Neuronal stem cell (in vitro differentiated cells): ENCODE measurements at places on chromosomes 1 and 21.

DNA sequence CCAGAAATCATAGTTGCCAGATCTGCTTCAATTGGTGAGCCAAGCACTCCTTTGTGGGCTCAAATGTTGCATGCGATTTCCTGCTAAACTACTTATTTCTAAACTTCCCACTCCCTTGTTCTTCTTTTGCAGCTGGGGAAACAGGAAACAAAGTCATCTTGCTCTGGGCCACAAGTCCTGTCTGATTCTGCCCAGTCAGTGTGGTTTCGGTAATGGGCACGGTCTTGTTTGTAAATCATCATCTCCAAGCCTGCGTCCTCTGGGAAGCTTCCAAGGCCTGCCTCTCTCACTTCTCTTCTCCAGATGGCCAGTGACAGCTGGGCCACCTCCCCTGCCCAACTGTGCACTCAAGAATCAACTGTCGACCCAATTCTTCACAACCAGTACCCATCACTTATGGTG is 4.4 kb downstream of the S100A8 start:
- DNase-seq = no peak

DNA sequence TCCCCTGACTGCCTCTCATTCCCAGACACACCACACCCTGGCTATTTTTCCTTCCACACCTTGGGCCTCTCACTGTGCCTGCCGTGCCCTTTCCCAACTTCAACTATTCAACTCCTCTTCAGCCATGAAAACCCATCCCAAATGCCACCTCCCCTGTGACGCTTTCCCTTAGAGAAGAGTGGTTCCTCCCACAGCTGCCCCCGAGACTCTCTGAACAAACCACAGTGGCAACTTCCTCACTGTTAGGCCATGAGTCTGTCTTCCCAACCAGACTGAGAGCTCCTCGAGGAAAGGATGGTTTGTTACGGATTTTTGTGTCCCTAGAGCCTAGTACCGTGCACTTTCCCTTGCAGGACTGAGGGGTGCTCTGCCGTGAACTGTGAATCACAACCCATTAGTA is 59.2 kb downstream of the LRRN2 start:
- no peak for DNase-seq

GRCh38 chr1:186514367-186514766 is 53.5 kb upstream of the PDC start:
- DNase-seq = no peak

- DNase-seq = no peak
These were observed 343.9 kb upstream of the AJAP1 start for GRCh38 chr1:4310396-4310923.

- DNase-seq = no peak
These were observed 104.7 kb downstream of the DAB1 start for GRCh38 chr1:57319165-57319564.

DNA sequence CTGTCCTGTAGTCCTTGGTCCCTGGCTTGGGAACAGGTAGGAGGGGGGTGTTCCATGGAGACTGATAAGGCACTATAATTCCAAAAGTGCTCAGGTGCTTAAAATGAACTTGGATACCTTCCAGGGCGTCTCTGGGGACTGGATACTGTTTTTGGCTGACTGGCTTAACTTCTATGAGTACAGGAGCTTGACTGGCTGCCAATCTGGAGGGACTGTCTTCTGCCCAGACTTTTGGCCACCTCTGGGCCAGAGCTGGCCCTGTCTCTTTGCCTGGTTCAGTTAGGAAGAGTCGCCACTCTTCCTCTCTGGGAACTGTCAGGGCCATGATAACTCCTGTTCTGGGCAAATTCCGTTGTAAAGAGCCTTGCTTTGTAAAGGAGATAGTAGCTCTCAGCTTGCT is 407.0 kb downstream of the TGFB2 start:
- DNase-seq = no peak

DNA sequence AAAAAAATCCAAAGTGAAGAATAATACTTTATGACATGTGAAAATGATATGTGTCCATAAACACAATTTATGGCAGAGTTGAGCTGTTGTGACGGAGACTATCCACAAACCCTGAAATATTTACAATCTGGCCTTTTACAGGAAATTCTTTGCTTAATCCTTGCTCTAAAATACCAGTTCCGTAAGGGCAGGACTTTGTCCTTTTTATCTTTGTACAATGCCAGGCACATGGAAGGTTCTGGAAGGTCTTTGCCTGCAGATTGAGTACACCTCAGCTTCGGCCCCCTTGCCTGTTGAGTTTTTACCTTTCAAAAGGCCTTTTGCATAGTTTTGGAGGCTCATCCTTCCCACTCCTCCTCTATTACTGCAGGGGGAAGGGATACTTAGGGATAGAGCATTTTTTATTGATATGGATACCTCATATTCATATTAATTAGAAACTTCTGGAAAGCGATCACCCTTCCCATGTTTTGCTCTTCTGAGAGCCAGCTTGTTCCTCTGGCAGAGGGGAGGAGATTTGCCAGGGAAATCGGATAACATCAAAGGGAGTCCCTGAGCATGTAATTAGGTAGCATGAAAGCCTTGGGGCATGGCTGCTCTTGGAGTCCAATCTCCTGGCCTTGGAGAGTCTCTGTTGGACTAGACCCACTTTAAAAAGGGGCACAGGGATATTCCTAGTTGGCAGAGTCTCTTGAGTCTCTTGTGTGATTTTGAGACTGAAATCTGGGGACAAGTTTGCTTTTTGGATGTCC is 217.1 kb downstream of the KCNJ6 start:
- DNase-seq = no peak

GRCh38 chr1:218600968-218601367 is 255.8 kb downstream of the TGFB2 start:
- DNase-seq = no peak

GRCh38 chr21:46068516-46069079 is 29.3 kb upstream of the COL6A2 start:
- DNase-seq = no peak

- no peak for DNase-seq
These were observed 52.7 kb upstream of the GCLM start for GRCh38 chr1:93961906-93962305.

- no peak for DNase-seq
These were observed 7.3 kb upstream of the ANKRD13C start for GRCh38 chr1:70361727-70362398.

DNA sequence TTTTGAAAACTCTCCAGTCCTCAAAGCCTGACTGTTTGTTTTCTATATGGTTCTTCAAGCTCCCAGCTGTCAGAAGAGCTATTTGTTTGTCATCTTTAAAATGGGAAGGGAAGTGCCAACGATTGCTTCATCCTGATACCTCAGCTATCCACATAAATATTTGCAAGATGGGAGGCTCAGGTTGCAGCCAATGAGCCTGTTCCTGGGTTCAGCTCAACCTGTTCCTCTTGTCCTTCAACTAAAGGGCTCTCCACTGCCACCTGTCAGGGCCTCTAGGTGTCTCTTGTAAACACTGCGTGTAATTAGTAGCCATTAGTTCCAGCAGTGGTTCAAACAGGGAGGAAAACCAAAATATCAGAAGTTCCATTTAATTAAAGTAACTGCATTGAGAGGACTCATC is 445.1 kb downstream of the AJAP1 start:
- DNase-seq = no peak

DNA sequence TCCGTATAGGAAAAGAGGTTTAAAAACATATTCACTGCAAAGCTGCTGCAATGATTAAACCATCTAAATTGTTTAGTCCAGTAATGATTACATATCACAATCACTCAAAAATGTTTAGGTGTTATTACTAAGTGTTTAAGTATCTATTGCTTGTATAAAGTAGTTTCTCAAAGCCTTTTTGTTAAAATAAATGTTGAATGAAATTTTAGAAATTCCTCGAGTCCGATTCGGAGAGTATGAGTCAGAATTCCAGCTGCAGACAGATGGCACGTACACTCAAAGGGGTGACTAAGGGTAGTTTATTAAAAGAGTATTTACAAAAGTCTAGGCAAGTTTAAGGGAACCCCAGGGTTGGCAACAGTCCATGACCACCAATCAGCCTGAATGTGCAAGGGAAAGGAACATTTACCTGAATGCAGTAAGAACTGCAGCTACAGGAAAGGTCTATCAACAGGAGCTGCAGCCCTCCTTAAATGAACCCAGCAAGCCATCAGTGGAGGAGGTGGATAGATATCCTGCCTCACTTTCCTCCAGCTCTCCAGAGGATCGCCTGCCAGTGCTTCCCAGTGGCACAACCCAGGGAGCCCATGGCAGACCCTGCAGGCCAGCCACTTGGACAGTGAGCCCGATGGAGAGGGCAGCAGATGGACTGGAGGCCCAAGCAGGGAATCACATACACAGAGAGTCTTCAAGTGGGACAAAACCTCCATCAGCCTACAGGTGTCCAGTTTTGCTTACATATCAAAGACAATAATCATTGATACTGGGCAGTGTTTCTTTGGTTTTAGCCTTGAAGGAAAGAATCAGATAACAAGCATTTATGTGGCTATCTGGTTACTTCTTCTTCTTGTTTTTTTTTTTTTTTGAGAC is 92.1 kb upstream of the SLC44A3 start:
- no peak for DNase-seq

GRCh38 chr1:37480581-37481288 is 6.4 kb downstream of the ZC3H12A start:
- DNase-seq = no peak

DNA sequence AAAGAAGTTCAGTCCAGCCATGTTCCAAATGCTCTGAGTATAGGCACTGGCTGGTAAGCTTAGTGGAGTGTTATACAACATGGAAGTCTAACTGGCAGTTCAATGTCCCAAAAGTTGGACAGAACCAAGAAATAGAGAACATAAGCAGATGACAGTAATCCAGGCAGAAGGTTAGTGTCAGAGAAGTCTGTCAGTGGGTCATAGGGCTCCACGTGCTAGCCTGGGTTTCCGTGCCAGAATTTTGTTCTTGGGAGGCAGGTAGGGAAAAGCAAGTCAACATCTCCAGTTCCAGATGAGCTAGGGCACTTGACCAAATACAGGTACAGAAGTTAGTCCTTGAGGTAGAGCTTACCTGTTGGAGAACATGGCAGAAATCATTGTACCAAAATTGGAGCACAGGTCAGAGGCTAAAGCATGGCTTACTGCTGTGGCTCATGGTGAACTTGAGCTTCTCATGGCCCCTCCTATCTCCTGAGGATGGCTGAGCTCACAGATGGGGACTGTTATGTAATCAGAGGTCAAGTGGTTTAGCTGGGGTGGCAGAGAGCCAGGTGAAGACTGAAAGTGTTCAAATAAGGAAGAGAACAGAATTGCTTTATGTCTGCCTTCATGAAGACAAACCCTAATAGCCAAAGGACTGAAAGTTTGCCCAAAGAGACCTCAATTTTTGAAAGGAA is 170.8 kb downstream of the NFIA start:
- no peak for DNase-seq

DNA sequence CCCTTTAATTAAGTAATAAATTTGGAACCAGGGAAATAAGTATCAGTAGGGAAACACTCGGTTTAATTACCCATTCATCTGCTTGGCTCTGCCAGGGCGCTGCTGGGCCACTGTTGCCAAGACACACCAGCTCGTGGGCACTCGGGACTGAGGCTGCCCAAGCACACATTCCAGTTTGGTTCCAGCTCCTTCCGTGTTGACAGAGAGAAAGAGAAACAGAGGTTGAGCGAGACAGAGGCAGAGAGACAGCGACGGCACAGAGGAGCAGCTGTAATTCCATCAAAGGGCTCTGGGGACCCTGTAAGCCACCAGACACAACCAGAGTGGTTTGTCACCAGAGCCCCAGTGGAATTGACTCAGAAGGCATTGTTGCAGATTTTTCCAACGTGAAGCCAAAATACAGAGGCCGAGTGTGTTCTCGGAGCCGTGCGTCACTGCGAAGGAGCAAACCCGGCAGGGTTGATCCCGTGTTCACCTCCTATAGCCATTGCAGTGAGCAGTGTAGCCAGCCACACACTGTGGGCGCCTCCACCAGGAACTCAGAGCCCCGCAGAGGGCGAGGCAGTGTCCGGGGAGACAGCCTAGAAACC is 33.5 kb downstream of the SYF2 start:
- no peak for DNase-seq

GRCh38 chr1:101112051-101112780 is 86.6 kb upstream of the DPH5 start:
- DNase-seq = no peak

GRCh38 chr21:35359076-35359475 is 310.0 kb upstream of the RUNX1 start:
- no peak for DNase-seq

- DNase-seq = no peak
These were observed 33.0 kb upstream of the H6PD start for GRCh38 chr1:9201401-9202239.

GRCh38 chr1:236209185-236209584 is 66.8 kb downstream of the GPR137B start:
- DNase-seq = no peak

GRCh38 chr1:44849575-44850132 is 6.6 kb upstream of the PTCH2 start:
- DNase-seq = no peak

DNA sequence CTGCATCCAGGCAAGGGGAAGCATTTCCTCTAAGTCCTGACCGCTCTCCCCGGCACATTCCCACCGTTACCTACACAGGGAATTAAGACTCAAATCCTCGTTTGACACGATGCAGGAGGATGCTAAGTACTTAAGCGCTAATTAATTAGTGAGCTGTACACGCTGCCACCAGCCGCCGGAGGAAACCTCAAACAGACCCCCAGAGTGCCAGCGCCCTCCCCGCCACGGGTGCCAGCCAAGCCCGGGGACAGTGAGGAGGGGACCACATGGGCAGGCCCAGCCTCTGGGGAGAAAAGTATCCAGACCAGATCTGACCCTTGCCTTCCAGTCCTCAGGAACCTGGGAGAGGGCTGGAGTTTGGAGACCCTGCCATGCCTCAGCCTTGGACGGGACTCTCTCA is 17.4 kb upstream of the CASZ1 start:
- no peak for DNase-seq

GRCh38 chr1:97764991-97765390 is 155.8 kb downstream of the DPYD start:
- DNase-seq = no peak

DNA sequence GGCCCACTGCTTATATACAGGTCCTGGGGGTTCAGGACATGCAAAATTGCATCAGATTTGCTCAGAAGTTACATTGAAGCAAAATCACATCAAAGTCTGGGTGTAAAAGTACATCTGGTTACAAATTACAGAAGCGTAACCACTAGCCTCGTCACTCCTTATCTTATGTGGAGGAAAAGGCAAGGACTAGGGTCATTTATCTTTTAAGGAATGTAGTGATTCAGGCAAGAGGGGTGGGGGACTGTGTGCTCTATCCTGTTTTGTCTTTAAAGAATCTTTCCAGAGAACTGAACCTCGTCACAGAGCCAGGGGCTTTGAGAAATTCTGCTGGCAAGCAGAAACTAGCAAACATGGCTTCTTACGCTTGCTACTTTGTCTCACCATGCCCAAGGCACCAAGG is 61.1 kb upstream of the RAB4A start:
- DNase-seq = no peak

DNA sequence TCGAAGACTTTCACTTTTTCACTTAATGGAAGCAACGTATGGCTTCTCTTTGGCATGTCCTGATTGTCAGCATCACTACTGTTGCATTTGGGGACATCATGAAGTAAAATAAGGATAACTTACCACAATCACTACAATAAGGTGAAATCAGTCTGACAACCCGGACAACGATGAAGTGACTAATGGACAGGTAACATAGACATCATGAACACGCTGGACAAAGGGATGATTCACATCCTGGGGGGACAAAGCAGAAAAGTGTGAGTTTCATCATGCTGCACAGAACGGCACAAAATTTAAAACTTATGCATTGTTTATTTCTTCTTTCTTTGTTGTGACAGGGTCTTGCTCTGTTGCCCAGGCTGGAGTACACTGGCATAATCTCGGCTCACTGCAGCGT is 53.9 kb downstream of the FH start:
- no peak for DNase-seq

GRCh38 chr1:26038904-26039303 is 7.0 kb downstream of the SLC30A2 start:
- no peak for DNase-seq
